CD4-positive, CD25-positive, alpha-beta regulatory T cell (primary cell): ENCODE measurements at places on chromosomes 6 and 20. TPM values are rescaled to one million over a fixed set of nuclear protein-coding genes. Genes with fewer than 3 reads are reported as not detected.

Gene PTCRA
- 1.1 TPM for total RNA-seq

Gene C4B
- 3.6 TPM for total RNA-seq

Gene CHMP4B
- total RNA-seq: 49.0 TPM

Gene SCUBE3
- total RNA-seq: not detected

Gene TRAM2
- 12.0 TPM for total RNA-seq

Gene AKAP7
- total RNA-seq: 3.0 TPM

Gene SIRT5
- total RNA-seq: 8.2 TPM

Gene CLIC1
- 192 TPM for total RNA-seq

Gene PAK5
- not detected for total RNA-seq

Gene TNNC2
- 1.4 TPM for total RNA-seq

Gene TMEM181
- 21.2 TPM for total RNA-seq

Gene GLP1R
- total RNA-seq: not detected

Gene ARMH2
- total RNA-seq: 1.8 TPM

Gene LIME1
- total RNA-seq: 237 TPM

Gene GABRR1
- not detected for total RNA-seq

Gene GSTA3
- total RNA-seq: not detected

Gene TINAG
- total RNA-seq: not detected

Gene OOEP
- 0.69 TPM for total RNA-seq

Gene SLC22A7
- not detected for total RNA-seq
